ENCODE measurements at places on chromosomes 4 and X.
A peak's percentile ranks its signal among the peaks of the same experiment; 100 is the strongest.

GRCh38 chr4:20575486-20575885 is 124.8 kb upstream of the PACRGL start:
- DNase-seq, result no peak

DNA sequence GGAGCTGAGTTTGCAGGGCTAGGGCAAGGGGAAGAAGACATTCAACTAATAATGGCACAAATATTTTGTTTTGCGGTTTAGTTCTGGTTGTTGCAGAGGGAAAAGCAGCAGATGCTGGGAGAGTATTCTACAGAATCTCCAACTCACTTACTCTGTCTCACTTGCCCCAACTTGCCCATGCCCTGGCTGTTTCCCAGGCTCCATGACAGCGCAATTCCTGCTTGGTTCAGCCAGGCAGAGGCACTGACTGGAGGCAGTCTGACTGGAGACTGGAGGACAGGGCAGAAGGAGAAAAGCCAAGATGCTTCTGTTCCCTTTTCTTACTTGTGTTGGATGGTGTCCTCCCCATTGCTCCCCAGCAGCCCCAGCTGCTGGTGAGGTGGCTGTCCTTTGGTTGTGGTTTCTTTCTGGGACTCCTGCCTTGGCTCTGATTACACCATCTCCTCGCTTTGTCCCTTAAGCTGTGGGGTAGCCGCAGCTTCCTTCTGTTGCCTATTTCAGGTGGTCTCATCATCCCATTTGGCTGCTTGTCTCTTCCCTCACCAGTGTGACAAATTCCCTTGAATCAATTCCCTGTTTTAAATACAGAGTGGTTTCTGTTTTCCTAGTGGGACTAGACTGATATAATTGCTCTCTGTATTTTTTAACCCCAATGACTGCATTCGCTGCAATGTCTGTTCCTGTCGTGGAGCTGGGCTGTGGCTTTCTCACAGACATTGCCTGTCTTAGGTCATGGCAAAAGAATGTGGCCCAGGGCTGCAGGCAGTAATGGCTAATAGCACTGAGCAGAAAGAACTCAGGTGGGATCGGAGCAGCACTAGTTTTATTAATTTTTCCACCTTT is 24.2 kb upstream of the RASL11B start:
- DNase-seq, result no peak

GRCh38 chr4:34158878-34159277 is 2085.4 kb downstream of the ARAP2 start:
- no peak for DNase-seq

DNA sequence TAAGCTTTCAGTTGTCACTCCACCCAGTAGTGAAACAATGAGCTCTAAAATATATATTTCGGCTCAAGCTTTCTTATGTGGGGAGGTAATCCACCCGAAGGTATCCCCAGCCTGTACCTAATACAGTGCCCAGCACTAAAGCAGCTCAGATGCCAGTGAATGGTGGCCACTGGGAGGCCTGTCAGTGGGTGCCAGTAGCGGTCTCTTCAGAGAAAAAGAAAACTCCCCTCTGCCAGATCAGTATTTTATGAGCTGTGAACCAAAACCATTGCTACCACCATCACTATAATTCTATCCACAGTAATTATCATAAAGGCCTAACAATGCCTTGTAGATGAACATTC is 835 bp upstream of the NFKB1 start:
- DNase-seq, result peak; percentile 16

DNA sequence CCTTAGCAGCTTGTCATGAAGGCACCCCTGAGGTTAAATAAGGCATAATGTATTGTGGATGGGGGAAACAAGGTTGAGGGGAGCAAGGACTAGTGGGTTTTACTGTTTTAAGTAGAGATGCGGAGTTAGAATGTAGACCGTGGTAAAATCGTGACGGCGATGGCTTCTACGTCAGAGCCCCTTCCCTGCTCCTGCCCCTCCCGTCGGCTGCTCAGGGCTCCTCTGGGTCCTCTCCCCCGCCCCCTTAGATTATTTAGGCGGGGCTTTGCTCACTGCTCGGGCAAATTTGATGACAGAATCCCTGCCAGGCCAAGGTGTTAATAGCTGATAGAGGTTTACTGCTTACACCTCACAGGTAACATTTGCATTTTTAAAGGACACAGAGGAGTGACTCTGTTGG is 2.3 kb downstream of the FRMPD3 start:
- DNase-seq, result no peak

GRCh38 chrX:39377773-39378172 is 576.5 kb downstream of the MID1IP1 start:
- DNase-seq, result no peak

GRCh38 chr4:54318904-54319303 is 89.8 kb downstream of the PDGFRA start:
- no peak for DNase-seq

DNA sequence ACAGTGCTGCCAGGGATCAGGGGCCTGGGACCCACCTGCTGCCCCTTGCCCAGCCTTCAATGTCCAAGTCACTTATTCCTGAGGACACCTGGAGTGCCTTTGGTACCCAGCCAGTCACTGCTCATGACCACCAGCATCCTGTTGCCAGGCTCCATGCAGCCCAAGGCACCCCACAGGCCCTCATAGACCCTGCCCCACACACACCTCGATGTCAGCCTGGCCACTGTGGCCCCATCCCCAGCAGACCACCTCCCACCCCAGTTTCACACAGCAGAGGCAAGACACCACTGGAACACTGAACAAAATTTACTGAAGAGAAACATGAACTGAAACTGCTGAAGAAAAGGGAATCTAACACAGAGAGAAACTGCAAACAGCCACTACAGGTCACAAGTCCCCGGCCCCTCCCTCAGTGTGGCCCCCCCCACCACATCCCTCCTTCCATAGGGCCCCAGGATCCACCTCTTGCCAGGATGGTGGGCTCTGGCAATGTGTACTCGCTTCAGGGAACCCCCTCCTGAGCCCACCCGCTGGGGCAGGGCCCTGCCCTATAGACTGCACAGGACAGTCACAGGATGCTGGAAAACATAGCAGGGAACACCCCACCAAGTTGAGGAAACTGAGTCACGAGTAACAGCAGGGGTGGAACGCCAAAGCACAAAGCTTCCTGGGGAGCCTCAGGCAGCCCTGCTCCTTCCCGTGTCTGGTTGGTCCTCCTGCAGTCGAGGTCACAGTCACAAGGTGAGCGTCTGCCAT is 5.2 kb downstream of the PNMA5 start:
- DNase-seq, result no peak

- DNase-seq, result no peak
These were observed 241.1 kb downstream of the GRXCR1 start for GRCh38 chr4:43133566-43133965.

DNA sequence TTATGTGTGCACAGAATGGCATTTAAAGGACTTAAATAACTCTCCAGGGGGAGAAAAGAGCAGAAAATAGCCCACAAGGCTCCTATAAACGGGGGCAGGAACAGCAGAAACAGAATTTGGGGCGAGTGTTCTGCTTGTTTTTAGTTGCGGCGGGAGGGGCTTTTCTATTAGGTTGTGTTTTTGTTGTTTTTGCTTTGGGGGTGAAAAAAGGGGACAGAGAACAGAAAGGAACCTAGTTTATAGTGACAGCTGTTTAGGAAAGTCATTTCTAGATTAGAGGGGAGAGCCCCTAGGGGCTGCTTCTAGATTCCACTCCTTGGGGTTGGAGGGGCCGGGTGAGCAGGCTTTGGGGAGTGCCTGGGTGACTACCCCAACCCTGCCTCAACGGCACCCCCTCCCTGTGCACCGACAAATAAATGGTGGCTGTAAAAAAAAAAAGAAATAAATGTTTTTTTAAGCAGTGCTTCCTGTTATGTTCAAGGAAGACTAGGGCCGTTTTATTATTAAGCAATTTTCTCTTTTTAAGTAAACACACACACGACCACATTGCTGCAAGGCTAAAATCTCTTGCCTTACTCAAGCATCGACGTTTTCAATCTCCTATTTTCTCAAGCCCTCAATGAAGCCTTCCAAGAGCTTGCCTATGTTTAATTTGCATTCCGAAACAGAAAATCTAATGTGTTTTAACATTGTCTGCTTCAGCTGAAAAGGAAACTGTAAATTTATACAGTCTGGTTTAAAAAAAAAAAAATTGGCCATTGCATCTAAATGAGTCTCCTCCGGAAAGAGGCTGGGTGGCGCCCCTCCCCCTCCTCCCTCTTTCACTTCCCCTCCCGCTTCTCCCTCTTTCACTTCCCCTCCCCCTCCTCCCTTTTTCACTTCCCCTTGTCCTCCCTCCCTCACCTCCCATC is 123.3 kb upstream of the TBL1X start:
- DNase-seq, result no peak

DNA sequence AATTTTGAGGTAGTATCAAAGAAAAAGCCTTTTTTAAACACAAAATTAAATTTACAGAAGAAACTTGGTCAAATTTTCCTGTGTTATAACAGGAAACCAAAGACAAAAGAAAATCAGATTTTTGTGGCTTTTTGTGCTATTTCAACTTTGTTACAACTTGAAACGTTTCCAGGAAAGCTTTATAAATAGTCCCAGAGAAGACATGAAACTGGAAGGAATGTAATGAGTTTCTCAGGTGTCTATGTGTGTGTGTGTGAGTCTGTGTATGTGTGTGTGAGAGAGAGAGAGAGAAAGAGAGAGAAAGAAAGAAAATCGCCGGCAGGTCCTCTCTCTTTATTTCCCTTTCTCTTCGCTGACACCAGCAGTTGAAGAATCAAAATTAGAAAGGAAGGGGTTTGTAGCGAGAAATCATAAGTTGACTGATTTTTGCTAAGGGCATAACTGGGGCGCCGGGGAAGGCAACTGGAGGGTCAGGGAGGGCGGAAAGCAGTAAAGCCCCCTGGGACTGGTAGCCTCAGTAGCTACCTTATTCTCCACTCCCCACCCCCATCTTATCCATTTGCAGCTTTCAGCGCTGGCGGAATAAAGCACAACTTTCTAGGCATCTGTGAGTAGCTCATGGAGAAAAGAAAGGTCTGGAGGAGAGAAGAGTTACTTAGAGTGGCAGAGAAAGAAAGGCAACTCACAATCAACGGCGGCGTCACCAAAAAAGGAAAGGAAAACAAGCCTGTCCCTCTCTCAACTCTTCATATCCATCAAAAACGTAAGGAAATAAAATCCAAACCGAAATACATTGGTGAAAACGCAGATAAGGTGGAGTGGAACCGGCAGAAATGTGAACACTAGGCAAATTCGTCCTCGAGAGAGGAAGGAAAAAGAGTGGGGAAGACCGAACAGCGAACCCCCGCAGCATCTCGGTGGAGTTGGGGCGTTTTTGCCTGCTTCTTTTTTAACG is 1.3 kb downstream of the TMEM47 start:
- no peak for DNase-seq

GRCh38 chr4:8221985-8222384 is 22.9 kb downstream of the SH3TC1 start:
- DNase-seq, result no peak

DNA sequence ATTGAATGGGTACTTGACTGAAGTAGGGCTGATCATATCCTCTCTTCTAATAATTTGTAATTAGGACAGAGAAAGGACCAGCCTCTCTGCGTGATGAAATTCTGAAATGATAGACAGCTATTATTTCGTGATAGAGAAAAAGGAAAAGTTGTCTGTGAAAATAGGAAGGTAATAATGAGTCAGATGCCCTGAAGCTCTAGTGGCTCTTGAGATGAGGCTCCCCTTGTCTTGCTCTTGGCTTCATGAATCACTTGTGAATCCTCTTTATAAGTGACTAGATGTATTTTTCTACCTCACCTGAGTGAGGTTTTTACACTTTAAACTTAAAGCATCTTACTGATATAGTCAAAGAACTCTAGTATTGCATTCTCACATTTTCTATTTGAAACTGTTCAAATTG is 888.9 kb downstream of the PCDH18 start:
- no peak for DNase-seq

DNA sequence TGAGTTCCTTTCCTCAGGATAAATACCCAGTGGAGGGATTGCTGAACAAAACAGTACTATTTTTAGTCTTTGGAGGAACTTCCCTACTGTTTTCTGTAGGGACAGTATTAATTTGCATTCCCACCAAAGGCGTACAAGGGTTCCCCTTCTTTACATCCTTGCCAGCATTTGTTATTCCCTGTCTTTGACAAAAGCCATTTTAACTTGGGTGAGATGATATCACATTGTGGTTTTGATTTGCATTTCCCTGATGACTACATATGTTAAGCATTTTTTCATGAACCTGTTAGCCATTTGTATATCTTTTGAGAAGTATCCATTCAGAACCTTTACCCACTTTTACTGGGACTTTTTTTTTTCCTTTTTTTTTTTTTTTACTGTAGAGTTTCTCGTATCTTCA is 126.2 kb upstream of the ANXA10 start:
- DNase-seq, result no peak

Data from stimulated activated CD4-positive, alpha-beta T cell treated with anti-CD3 and anti-CD28 coated beads, TNF-alpha, amount 100 ng/mL, for 24 hours (primary cell).